ENCODE measurements at places on chromosomes 5 and 9.

- DNase-seq, result no peak
Measured at GRCh38 chr9:1173211-1173610, 123.1 kb downstream of the DMRT2 start.

DNA sequence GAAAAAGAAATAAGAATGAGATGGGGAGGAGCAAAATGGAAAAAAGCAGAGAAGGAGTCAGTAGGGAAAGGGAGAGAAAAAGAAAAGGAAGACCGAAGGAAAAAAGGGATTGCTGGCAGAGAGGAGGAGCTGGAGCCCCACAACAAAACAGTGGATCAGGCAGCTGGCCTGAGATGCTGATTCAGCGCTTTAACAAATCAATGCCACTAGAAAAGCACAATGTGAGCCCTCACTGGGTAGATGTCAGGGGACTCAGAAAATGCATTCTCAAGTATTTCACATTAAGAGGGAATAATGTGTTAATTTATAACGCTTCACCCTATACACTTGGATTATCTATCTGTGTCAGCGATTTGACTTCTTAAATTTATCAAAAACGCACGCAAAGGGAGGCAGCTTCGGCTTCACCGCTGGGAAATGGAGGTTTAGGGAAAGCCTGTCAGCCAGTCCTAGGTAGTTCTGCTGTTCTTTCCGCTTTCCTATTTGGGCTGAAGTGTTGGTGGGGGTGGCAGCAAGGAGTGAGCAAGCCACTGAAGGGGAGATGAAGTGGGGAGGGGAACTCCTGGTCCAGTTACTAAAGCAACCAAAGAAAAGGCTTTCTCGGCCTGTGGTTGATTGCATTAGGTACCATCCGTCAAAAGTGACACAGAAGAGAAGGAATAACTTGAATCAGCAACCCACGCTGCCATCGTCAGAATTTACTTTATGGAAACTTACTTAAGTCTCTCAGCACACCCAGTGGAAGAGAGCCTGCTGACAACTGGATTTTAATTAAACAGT, 161.6 kb downstream of the BNC2 start:
- no peak for DNase-seq

GRCh38 chr5:145598184-145598583, 237.0 kb downstream of the PRELID2 start:
- no peak for DNase-seq

DNA sequence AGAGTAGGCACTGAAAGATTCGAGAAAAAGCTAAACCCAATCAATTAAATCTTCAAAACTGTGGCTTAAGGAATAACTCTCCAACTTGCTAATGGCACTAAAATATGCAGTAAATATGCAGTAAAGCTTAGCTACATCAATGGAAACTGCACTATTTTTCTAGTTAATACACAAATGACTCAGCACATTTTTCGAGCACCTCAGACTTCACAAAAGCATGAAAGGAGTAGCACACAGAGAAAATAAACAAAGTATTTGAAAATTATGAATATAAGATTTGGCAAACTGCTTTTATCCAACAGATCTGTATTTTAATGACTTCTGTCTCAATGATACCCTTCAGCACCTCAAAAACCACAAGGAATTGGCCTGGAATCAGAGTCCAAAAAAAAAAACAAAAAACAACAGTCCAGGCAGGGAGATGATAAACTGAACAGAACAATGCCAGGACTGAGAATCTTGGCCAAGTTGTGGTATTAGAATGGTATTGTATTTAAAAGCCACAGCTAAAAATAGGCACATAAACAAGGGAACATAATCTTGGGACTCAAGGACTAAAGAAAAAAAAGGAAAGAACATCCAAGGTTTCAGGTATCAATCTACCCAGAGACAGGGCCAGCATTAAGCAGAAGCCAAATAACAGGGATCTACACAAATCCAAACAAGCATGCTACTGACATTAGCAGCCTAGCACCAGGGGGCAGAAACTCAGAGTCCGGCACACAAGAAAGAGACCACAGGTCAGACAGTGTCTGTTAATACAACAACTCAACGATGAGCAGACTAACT, 21.4 kb downstream of the TMEM245 start:
- no peak for DNase-seq

Measured in activated T-cell treated with anti-CD3 and anti-CD28 coated beads, Interleukin-2, amount 50 U/mL, for 48 hours (primary cell).